ENCODE measurements at places on chromosomes 11 and 22. TPM values are rescaled to one million over a fixed set of nuclear protein-coding genes. Genes with fewer than 3 reads are reported as not detected.

The FZD4 gene
- 17.7 TPM for total RNA-seq

The IL18 gene
- 9.1 TPM for total RNA-seq

The KRTAP5-7 gene
- total RNA-seq: not detected

DNA sequence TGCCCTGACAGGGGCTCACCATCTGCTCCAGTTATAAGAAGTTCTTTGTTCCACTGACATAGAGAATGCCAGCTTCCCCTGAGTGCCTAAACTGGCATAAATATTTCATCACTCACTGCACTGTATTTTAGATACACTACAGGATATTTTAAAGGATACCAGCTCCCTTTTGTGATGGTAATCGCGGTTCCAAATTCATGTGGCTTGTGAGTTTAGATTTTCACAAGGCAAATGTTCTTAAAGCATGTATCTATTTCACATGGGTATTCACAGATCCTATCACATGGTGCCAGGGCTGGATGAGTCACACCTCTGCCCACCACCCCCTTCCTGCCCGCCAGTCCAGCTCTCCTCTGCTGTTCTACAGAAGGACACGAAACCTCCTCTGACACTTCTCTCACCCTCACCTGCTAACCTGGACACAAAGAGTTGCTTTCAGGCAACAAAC lies 105.5 kb downstream of the KCNC1 start:
- no peaks in the 10 kb centered on the region for H3K27me3 ChIP-seq
- no peak overlapping the region for H3K4me3 ChIP-seq
- no peak for DNase-seq

- peaks cover 15% of the 10 kb centered on the region for H3K4me1 ChIP-seq
- no peak for DNase-seq
- H3K36me3 ChIP-seq: no peaks in the 10 kb centered on the region
These were observed 35.2 kb upstream of the CREB3L1 start for GRCh38 chr11:46242041-46242951.

GRCh38 chr11:120168108-120168959 lies 30.4 kb upstream of the TRIM29 start:
- no peak for DNase-seq
- H3K27ac ChIP-seq: no peak overlapping the region
- no peaks in the 10 kb centered on the region for H3K36me3 ChIP-seq
- no peak overlapping the region for H3K4me3 ChIP-seq

DNA sequence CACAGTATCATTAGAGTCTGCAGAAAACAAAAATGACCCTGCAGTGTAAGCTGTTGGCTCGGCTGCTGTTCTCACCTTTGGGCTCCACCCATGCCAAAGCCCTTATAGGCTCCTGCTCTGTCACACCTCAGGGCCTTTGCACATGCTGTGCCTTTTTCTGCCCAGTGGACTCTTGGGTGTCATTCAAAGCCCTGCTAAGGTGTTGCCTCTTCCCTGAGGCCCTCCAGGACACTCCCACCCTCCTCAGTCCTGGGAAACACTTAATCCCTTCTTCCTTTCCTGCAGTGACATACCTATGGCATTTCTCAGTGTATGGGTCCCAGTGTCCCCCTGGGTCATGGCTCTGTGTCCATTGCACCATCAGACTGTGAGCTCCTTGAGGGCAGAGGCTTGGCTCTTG lies 29.1 kb upstream of the CACNG2 start:
- H3K27me3 ChIP-seq: no peaks in the 10 kb centered on the region
- no peaks in the 10 kb centered on the region for H3K36me3 ChIP-seq
- H3K4me3 ChIP-seq: no peak overlapping the region
- DNase-seq: no peak
- peaks cover 3% of the 10 kb centered on the region for H3K4me1 ChIP-seq

DNA sequence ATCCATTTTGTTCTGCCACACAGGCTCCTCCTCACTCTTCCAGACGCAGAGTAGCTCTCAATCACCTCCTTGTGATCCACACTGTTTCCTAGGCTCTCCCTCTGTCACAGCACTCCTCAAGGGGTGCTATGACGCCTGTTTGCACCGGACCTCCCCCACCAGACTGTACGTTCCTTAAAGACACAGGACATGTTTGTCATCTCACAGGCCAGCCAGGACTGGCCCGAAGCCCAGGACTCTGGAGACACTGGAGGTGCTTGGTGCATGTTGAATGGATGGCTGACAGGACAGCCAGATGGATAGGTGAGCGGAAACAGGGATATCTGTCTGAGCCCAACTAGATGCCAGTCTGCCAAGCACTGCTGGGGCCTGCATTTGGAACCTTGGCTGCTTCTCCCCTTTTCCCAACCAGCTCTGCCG lies 13.6 kb downstream of the PLA2G6 start:
- no peaks in the 10 kb centered on the region for H3K36me3 ChIP-seq
- H3K27ac ChIP-seq: no peak overlapping the region
- H3K27me3 ChIP-seq: no peaks in the 10 kb centered on the region
- no peak for DNase-seq

GRCh38 chr22:35099883-35100282 lies 33.9 kb downstream of the ISX start:
- peaks cover 5% of the 10 kb centered on the region for H3K27me3 ChIP-seq
- H3K4me3 ChIP-seq: no peak overlapping the region
- no peaks in the 10 kb centered on the region for H3K4me1 ChIP-seq
- H3K27ac ChIP-seq: no peak overlapping the region

GRCh38 chr11:67673902-67674301 lies 521 bp downstream of the ALDH3B2 start:
- DNase-seq: no peak
- H3K36me3 ChIP-seq: no peaks in the 10 kb centered on the region

DNA sequence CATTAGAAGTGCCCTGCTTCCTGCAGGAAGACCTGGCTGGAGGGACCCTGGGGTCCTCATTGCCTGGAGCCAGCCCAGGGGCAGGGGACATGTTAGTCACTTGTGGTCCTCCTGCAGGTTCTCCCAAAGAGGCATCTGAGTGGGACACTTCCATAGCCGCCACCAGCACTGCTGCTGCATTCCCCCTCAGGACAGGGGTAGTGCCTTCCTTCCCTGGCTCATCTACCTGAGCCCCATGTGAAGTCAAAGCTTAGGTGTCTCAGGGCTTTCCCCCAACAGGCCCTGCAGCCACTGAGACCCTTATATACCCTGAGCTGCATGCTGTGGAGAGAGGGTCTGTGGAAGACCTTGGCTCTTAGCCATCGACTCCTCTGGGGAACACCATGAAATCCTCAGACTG lies 45.0 kb upstream of the VPREB1 start:
- H3K4me1 ChIP-seq: no peaks in the 10 kb centered on the region
- no peak for DNase-seq
- H3K4me3 ChIP-seq: no peak overlapping the region
- peaks cover 8% of the 10 kb centered on the region for H3K27me3 ChIP-seq
